ENCODE measurements at places on chromosomes 1 and 21.

DNA sequence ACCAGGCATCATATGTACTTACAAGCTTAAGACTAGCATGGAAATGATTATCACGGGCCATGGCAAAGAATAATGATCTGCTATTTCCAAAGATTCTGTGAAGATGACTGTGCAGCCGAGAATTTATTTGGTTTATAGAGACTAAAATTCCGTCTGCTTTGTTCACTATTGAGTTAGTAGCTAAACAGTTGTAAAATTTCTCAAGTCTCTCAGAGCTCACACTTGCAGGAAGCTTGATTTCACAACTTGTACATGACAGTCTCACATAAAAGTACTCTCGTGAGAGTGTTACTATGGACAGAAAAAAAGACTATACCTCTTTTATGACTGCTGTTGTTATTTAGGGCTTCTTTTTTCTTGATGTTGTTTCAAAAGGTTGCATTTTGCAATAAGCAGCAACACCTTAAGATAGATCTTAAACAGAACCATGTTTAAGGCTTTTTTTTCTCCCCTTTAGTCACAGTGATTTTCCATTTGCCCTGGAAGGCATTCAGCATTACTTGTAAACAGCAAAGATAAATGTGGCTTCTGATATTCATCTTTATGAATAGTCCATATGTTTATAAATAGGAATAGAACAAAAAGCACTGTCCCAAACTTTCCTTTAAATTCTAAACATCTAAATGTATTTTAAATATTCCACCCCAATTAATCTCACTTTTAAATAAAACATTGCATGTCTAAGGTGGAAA, 24.8 kb downstream of the ST6GALNAC5 start:
- no peak for DNase-seq

DNA sequence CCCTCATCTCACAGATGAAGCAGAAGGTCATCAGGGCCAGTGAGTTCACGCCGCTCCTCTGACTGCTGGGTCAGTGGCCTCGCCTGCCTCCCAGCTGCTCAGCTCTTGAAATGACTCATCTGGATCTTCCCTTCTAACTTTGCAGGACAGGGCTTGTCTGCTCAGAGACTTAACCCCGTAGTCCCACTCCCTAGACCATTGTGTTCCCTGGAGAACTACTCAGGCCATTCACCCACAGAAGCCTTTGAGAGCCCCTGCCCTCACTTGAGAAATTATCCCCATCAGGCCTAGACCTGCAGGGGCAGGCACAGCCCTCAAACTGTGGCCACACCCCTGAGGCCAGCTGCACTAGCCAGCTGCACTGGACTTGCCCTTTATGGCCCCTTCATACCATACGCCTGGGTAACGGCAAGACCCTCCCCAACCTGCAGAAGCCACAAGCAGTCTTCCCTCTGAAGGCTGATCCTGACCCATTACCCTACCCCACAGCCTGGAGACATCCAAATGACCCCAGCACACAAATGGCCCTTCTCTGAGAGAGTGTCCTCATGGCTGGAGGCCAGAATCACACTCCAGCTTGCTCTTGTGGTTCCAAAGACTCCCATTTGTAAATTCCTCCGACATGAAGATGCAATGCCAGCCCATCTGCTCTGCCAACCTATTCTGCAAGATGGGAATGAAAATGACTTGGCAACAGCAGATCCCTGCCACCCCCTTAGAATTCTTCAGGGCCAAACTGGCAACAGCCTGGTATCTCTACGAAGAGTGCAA, 33.2 kb downstream of the RCSD1 start:
- DNase-seq: no peak

DNA sequence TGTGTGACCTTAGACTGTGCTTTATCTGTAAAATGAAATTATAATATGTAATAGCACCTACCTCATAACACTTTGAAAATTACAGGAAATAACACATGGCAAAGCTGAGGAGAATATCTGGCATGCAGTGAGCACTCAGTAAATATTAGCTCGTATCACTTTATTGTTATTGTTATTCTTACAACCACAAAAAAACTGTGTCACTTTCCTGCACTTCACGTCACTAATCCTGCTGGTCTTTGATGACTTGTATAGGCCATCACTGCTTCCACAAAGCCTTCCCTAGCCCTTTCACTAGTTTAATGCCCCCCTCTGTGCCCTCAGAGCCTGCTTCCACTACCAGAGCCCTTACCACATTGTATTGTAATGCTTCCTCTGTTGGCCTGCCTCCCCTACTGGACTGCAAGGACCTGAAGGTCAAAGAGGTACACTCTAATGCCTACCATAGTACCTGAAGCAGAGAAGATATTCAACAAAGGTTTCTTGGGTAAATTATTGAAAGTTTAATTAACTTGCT, 231.6 kb downstream of the NFIA start:
- DNase-seq: no peak

DNA sequence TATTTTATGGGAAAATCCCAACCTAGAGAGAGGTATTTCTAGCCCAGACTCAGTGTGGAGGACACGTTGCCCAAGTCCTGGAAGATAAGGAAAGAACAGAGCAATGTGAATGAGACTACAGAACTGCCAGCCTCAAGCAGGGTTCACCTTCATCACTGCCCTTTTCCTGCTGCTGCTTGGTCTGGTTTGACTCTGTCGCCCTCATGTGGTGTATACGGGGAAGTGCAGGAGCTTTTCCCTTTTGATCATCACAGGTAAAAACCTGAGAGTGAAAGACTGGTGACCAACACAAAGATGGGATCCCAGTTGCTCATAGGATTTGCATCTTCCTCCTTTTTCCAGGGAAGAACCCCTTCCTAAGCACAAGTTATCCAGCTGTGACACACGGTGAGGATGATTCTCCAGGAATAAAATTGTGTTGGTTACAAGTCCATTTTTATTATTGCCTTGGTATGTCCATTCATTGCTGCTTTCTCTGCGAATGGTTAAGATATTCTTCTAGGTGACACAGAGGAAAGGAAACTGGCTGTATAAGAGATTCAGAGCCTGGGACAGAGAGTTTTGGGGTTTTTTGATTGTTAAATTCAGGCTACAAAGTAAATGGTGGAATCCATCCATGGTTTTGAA, 89.5 kb upstream of the CD53 start:
- DNase-seq: peak; percentile 66

DNA sequence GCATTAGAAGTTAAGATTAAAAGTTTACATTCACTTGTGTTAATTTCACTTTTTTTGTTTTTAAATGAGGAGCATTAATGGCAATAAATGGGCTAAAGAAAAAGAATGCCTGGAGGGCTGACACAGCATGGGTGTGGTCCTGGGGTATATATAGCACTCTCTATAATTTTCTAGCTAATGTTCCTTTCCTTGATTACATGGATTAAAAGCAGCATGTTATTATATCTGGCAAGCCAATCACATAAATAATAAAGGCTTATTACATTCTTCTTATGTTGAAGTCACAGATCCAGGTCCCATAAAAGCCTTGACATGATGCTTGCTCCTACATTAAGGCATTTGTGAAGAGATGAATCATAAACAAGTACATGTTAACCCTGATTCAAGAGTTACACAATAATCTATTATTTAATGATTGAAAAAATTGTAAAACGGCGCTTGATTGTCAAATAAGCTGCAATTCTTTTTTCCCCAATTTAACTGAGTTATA, 91.4 kb downstream of the LYPLAL1 start:
- DNase-seq: no peak

DNA sequence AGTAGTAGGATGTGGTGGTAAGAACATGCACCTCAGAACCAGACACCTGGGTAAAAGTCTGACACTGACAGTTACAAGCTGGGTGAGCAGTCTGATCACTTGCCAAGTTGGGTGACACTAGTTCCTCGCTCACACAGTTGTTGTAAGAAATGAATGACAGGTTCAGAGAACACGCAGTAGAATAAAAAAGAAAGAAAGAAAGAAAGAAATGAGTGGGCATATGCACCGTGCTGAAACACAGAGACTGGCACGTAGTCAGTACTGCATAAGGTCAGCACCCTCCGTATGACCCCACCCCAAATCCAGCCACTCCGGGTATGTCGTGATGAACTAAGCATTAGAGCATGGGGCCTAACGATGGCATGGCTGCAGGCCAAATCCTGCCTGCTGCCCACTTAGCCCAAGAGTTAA, 90.6 kb downstream of the GLUL start:
- DNase-seq: no peak

DNA sequence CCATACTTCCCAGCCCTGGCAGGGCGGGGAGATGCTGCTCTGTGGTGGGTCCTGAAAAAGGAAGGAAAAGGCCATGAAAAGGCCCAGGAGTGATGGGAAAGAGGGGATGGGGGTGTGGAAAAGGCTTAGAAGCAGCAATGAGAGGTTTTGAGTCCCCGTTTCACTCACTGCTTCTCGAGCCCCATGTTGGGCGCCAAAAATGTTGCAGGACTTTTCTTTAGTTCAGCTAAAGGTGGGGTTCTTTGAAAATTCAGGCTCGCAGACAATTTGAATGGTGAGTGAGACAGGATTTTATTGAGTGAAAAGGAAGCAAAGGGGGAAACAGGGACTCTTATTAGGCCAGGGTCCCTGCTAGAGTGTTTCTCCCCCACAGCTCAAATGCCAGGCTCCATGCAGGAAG, 93.1 kb downstream of the MRPS6 start:
- DNase-seq: no peak

DNA sequence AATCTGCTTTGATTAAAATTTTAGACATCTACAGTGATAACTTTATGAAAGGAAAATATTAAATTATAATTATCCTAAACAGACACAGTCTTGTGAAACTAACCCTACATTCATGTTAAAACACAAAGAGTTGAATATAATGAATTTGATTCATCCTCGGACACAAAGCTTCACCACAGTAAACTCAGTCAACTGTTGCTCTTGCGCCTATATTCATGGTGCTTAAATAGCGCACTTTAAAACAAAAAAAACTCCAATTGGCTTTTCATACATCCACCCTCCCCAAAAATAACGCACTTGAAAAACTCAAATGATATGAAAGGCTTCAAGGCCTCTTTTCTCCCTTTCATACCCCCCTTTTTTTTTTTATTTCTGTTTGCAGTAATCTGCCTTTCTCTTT, 260.3 kb downstream of the FAF1 start:
- DNase-seq: no peak

DNA sequence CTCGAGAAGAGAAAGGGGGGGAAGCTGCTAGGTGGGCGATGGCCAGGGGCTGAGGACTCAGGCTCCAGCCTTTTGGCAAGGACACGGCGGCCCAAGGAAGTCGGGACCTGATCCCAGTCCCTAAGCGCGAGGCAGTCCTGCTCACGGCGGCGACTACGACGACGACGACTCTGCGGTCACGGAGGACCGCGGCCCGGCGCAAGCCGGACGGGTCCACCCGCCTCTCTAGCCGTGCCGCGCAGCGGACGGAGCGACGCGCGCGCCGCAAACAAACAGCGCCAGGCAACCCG, 401 bp downstream of the WNT9A start:
- no peak for DNase-seq

GRCh38 chr1:223444411-223444810, 51.2 kb downstream of the CCDC185 start:
- DNase-seq: no peak

DNA sequence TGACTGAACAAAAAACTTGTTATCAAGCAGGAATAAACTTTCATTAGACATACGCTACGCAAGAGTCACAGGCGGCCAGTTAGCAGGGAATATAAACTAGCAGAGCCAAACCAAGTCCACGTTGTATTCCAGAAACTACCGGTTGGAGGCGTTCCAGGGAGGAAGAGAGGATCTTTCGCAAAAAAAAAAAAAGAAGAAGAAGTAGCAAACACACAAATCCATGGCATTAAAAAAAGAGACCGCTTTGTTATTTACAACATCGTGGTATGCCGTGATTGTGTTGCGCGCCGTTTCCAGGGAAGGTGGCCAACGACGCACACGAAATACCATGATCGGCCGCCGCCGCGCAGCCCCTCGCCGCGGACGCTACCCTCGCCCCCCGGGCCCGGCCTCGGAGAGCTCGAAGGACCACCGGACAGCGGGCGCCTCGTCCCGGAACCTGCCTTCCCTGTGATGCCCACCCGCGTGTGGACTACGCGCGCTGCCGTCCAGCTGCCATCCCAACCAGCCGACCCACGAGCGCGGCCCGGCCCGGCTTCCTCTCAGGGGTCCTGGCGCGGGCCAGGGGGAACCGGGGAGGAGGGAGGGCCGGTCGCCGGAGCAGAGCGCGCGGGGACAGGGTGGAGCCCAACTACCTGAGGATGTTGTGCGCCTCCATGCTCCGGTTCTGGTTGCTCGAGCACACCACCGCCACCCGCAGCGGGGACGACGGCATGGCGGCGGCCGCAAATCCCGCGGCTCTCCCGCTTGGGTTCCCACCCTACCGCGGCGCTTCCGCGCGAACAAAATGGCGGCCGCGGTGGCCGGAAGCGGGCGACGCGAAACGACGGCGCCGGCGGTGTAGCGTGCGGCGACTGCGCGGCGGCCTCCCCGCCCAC, 581 bp downstream of the SSU72 start:
- DNase-seq: peak; percentile 68

DNA sequence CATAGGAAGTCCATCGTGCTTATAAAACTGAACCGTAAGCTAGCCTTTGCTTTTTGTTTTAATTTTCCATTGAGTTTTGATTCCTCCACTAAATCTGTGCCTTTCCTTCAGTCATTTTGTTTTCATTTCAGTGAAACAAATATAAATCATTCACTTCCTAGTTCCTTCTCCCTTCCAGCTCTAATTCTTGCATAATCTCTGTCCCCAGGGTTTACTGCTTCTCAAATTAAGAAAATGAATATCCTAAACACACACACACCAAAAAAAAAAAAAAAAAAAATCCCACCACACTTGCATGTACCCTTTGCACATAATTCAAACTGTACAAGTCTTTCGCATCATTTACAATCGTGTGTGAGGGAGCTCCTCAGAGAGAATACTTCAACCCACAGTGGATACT, 6.8 kb downstream of the KCNH1 start:
- no peak for DNase-seq

DNA sequence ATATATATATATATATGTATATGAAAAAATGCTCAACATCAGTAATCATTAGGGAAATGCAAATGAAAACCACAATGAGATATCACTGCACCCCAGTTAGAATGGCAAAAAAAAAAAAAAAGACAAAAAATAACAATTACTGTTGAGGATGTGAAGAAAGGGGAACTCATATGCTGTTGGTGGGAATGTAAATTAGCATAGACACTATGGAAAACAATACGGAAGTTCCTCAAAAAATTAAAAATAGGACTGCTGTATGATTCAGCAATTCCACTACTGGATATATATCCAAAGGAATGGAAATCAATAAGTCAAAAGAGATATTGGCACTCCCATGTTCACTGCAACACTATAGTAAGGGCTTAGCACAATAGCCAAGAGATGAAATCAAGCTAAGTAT, 41.5 kb upstream of the CTBS start:
- DNase-seq: peak; percentile 21

DNA sequence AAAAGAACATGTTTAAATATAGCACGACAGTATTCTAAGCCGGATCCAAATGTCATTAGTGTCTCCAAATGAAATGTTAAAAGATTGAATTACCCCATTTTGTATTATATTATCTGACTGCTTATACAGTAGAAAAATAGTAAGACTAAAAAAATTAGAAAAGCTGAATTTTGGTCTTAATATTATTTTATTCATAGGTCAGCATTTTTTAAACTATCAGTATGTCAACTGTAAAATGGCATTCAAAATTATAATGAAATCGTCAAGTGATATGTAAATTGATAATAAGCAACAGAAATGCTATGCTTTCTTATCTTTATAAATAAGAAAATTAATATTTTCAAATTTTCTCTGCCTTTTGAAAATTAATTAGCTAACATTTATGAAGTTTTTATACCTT, 16.6 kb downstream of the SLC44A5 start:
- DNase-seq: no peak

All from CD14-positive monocyte (primary cell).